ENCODE measurements at places on chromosomes 1 and 21.

- DNase-seq, result no peak
Measured at GRCh38 chr1:9068981-9069325, 482 bp downstream of the SLC2A5 start.

DNA sequence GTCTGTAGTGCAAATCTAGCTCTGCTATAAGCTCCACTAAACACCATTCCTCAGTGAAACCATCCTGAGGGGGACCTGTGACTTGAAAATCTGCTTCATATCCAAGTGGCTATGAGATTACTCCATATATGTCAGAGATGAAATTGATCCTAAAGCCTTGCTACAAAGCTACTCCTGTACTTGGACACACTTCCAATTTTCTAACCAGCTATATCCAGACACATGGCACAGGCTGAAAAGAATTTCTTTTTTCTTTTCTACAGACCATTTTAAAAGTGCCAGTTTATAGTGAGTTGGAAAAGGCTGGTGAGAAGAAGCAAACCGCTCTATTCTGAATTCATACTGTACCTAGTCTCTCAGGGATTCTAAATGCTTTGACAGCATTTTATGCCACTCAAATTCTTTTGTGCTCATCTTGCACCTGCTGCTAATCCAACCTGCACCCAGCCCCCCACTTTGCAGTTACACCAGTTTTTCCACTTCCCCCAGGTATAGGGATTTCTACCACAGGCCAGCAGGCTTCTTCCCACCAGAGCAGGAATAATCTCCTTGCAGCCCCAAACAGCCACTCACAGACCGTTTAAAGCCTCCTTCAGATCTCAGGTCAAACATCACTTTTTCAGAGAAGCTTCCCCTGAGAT lies 112.5 kb downstream of the RERE start:
- DNase-seq, result no peak

- no peak for DNase-seq
Measured at GRCh38 chr1:27594564-27595510, 9.1 kb downstream of the AHDC1 start.

- DNase-seq, result no peak
Measured at GRCh38 chr1:233094691-233095090, 144.3 kb downstream of the NTPCR start.

DNA sequence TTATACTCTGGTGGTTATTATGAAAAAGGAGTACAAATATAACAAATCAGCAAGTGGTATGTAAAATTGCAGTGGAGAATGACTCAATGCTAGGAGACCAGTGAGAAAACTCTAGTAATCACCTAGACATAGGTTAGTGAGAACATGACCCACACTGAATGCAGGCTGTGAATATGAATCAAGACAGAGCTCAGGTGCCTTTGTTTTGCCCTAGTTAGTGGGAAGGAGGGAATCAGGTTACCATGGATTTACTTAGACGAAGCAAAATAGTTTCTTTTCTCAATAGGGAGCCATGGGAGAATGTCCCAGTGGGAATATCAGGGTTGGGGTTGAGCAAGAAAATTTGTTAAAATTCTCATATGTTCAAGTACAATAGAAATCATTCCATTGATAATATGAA lies 10.6 kb upstream of the GCLM start:
- DNase-seq, result no peak

DNA sequence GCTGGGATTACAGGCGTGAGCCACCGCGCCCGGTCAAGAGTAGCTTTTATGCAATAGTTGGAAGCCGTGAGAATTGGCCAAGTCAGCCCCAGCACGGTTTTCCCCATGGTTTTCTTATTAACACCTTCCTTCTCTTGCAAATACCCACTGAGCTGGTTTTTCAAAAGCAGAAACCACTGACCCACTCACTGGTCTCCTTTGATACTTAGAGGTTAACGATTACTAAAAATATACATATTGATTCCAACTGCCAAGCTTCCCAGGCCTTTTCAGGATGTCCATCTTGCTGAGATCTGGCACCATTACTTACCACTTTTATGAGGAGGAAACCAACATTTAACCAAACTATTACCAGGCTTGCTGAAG lies 25.9 kb upstream of the TARDBP start:
- no peak for DNase-seq

DNA sequence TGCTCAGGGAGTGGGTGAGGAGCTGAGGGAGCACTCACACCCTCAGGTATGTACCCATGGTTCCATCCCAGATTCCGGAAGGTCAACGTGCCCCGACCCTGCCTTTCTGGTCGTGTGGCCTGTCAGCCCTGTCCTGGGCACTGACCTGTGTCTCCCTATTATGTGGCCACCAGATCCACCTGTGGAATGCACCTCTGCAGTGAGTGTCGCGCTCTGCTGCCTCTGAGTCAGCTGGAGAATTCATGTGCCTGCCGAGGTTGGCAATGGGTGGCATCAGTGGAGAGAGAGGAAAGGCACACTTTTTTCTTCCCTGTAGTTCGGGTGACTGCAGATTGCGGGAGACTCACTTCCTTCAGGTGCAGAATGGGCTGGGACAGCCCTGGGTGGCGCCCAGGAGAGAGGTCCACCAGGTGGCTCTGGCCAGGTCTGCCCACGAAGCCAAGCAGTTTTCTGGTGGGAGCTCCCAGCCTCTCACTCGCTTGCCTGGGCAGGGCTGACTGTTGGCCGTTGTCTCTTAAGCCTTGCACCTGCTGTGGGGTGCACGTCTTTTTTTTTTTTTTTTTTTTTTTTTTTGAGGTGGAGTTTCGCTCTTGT lies 176.1 kb upstream of the TMEM51 start:
- DNase-seq, result no peak

GRCh38 chr1:37723072-37723389 lies 30.7 kb downstream of the CDCA8 start:
- no peak for DNase-seq

- DNase-seq, result no peak
Measured at GRCh38 chr1:211643324-211644212, 31.9 kb downstream of the NEK2 start.

DNA sequence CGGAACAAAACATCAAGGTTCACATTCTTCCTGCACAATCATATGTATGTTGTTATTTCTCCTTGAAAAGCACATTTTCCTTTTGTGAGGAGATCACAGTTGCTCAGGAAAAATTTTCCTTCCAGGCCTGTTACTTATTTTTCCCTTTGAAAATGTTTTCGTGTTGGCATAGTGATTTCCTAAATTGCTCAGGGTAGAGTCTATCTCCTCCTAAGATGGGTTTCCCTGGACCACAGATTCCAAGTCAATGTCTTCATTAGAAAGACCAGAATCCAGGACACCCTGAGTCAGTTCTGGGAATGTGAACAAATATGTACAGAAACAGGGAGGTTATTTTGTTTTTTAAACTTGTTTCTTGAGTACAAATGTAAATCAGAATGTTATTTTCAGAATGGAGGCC lies 94.3 kb upstream of the C1orf105 start:
- no peak for DNase-seq

DNA sequence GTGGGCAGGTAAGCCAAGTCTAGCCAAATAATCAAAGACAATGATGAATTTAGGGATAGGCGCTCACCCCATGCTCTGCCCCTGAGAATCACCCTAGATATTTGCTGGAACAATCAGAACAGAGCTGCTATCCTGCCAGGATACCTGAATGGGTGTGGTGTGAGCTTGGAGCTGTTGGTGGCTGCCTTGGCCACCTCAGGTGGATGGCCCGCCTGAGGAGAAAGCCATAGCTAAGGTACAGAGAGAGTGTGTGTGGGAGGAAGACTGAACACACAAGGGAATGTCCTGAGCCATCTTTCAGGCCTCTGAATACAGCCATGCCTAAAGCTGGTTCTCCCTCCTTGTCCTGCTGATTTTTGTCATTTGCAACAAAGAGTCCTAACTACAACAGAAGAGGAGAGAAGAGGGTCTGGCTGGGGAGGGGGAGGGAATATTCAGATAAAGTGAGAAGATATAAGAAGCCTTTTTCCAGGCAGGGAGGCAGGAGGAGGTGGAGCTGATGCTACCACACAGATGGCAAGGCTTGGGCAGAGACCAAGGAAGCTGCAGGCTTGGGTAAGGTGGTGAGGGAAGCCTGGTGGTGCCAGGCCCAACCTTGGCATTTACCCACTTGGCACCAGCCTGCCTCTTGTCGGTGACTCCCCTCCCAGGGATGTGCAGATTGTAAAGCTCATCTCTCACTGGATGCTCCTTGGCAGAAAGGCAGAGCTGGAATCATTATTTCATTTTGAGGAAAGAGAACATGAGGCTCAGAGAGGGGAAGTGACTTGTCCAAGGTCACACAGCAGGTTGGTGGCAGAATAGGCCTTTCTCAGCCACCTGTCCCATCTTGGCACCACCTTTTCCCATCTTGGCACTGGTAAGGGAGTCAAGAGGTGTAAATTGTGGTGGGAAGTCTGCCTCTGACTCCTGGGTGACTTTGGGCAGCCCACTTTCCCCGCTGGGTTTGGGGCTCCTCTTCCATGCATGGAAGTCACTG lies 49.7 kb downstream of the NKAIN1 start:
- DNase-seq, result no peak

- no peak for DNase-seq
Measured at GRCh38 chr1:228982637-228983036, 247.4 kb downstream of the RHOU start.

GRCh38 chr1:156146020-156146768 lies 7.2 kb upstream of the SEMA4A start:
- peak; percentile 85 for DNase-seq

GRCh38 chr1:168419736-168420135 lies 124.1 kb downstream of the XCL2 start:
- no peak for DNase-seq

- no peak for DNase-seq
Measured at GRCh38 chr1:162040657-162041056, 17.0 kb upstream of the OLFML2B start.

DNA sequence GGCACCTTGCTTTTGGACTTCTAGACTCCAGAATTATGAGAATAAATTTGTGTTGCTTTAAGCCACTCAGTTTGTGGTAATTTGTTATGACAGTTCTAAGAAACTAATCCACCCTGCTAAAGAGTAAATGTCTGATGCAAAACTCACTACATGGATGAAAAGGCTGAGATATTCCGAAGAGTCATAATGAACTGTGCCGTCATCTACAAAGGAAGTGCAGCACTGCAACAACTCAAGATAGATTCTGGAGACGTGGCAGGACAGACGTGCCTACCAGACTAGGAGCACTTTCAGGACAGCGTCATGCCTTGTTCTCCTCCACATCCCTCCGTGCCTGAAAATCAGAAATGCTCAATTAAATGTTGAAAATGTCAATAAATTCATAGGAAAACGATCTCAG lies 24.4 kb upstream of the IRF2BP2 start:
- DNase-seq, result peak; percentile 33

- DNase-seq, result no peak
Measured at GRCh38 chr21:38241029-38241740, 15.6 kb upstream of the KCNJ15 start.

DNA sequence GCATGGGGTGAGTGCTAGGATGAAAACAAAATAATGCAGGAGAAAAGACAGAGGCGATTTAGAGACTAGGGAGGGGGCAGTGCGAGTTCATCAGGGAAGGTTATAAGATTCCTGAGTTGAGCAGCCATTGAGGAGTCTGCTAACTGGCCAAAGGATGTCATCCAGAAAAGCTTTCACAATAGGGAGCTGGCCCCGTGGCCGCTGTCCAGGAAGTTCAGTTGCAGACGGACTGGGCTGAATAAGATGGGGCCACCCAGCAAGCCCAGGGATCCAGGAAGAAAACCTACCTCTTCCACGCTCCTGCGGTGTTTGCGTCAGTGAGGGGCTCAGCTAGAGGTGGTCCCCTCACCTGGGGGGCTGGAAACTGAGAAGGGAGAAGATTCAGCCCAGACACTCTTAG lies 4.0 kb upstream of the PKP1 start:
- DNase-seq, result no peak

- no peak for DNase-seq
Measured at GRCh38 chr1:218699421-218699820, 354.3 kb downstream of the TGFB2 start.

DNA sequence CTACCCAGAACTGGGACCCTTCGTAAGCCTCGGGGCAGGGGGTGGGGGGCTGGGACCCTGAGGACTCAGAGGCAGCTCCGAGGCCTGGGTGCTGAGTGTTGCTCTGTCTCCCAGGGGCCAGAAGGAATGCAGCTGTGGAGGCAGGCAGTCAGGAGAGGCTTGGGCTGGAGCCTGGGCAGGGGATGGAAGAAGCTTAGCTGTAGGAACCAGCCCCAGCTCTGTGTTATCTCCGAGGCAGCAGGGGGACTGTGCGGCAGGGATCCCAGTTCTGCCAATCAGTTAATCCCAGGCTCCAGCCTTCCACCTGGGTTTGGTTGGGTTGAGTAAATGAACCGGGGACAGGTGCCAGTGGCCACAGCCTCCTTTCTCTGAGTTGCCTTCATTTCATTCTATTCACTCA lies 8.2 kb upstream of the GRIK3 start:
- no peak for DNase-seq

DNA sequence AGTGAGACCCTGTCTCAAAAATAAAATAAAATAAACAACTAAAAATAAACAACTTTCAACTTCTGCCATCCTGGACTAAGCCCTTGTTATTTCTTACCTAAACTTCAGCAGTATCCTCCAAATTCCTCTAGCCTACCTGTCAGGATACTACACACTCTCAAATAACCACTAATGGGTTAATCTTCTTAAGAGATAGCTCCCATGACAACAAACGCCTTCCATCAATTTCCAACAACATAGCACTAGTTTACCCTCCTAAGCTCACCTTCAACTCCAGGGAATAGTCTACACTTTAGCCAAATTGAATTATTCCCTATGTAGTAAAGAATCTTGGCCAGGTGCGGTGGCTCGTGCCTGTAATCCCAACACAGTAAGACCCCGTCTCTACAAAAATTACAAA lies 11.3 kb downstream of the AUNIP start:
- DNase-seq, result no peak

- DNase-seq, result no peak
Measured at GRCh38 chr1:226050133-226050532, 12.4 kb upstream of the H3-3A start.

DNA sequence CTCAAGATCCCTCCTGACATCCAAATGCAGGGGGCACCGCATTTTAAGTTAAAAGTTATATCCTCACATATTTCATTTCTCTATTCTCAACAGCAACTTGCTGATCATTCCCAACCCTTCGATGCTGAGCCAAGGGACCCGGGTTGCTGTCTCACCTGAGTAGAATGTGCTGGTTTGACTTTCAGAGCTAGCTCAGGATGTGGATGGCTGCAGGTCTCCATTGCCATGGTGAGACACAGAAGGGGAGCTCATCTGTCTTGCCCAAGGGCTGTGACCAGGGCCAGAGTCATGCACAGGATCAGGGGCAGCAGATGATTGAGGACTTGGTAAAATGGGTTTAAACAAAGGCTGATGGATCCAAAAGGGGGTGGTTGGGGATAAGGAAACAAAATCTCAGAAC lies 112.1 kb downstream of the HMGB4 start:
- no peak for DNase-seq

GRCh38 chr1:198417039-198417438 lies 123.4 kb downstream of the ATP6V1G3 start:
- DNase-seq, result no peak

DNA sequence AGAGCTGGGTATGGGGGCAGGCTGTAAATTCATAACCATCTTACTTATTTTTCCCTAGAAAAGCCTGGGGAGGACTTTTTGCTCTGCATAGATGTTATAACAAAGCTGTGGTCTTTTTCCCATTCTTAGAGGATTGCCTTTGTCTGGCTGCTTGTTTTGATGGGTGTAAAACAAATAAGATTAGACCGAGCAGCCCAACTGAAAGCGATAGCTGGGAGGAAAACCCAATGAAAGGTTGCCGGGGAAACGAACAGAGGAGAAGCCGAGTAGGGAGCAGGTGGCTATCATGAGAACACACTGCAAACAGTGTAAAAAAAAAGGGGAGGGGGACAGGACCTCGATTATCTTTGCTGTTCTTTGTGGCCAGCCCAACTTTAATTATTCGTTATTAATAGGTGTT lies 1.9 kb downstream of the ELAVL4 start:
- no peak for DNase-seq

- DNase-seq, result no peak
Measured at GRCh38 chr1:25666460-25666859, 49.9 kb downstream of the MAN1C1 start.
